ENCODE measurements at places on chromosomes 6 and 20.

DNA sequence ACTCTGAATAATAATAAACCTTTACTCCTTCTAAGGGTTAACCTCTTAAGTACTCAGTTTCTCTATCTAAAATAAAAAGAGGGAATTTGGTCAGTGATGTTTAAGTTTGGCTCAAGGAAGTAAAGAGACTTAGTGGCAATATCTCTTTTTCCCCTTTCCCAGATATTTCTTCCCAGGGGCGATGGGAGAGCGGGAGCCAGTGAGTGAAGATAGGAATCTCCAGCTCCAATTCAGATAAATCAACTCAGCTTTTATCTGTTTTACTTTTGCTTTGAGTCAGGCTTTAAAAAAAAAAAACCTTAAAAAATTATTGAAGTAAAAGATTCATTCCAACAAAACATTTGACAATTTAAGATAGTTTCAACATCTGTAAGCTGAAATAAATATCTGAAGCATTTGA, 45.4 kb upstream of the SNRPB2 start:
- DNase-seq, result no peak

- DNase-seq, result no peak
Measured at GRCh38 chr6:166006900-166007301, 160.8 kb downstream of the TBXT start.

DNA sequence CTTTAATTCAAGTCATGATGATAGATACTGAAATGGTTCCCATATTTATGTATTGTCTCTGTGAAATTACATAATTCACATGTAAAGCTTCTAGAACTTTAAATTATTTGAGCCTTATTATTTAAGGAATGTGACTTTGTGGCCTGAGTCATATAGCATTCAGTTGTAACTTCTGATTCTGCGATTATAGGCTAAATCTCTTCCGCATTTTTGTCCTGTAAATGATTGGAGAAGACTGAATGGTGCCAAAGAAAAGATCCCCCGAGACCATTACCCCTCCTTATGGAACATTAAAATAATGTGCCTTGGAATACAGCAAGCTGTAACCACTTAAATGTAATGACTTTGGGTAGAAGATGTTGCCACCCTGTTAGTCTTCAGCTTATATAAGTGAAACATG, 63.3 kb upstream of the MAP7 start:
- no peak for DNase-seq

GRCh38 chr20:63100174-63100925, 93.6 kb upstream of the BHLHE23 start:
- DNase-seq, result no peak

DNA sequence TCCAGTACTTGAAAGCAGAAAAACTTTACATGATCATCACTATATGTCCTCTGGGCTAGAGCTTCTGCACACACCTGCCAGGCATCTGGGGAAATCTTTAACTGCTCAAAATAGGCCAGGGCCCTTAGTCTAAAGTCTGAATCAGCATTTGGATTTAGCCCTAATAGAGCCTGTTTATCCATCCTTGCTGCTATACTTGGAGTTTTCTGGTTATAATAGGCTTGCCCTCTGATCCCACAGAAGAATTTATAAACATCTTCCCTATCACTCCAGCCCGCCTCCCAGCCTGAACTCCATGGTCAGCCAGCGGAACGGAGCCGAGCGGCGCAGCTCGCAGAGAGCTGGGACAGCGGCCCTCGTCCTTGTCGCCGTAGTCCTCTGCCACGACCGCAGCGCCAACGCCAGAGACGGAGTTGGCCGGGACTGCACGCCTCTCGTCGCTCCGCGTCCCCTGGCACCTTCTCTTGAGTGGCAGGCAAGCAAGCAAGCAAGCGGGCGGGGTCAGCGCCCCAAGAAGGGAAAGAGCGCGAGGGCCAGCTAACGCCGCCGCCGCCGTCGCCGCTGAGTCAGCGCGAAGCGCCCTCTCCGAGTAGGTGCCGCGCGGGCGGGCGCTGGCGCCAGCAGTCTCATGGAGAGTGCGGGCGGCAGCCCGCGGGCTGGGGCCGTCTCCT, 25.4 kb upstream of the ASIP start:
- peak; percentile 84 for DNase-seq

DNA sequence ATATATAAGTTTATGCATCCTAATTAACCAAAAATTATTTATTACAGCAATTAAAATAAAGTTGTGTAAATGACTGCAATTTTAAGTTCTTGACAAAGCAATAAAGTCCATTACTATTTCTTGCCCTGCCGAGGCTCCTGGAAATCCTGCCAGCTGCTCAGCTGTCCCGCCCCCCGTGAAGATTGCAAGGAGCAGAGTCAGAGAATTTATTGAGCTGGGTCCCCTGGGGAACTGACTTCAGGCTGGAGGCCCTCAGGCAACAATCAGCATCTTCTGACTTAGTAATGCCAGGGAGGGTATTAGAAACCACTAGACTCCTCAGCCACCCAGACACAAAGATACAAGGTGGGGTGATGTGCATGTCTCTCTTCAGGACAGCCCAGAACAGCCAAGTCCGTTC, 92.3 kb downstream of the EDN3 start:
- DNase-seq, result no peak

- DNase-seq, result peak; percentile 79
Measured at GRCh38 chr6:116405652-116406356, 35.1 kb downstream of the DSE start.

DNA sequence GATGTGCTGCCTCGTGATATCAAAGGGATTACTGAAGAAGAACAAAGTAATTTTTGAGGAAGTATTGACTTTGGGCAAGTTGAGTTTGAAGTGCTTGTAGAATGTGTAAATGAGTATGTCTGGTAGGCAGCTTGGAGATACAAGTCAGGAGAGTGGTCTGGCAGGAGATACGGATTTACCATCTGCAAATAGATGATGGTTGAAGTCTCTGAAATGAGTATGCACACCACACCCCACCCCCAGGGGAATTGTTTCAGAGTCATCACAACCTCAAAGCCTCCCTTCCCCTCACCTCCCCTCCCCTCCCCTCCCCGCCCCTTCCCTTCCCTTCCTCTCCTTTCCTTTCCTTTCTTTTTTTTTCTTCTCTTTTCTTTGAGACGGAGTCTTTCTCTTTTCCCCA, 16.4 kb upstream of the MCUR1 start:
- DNase-seq, result no peak

DNA sequence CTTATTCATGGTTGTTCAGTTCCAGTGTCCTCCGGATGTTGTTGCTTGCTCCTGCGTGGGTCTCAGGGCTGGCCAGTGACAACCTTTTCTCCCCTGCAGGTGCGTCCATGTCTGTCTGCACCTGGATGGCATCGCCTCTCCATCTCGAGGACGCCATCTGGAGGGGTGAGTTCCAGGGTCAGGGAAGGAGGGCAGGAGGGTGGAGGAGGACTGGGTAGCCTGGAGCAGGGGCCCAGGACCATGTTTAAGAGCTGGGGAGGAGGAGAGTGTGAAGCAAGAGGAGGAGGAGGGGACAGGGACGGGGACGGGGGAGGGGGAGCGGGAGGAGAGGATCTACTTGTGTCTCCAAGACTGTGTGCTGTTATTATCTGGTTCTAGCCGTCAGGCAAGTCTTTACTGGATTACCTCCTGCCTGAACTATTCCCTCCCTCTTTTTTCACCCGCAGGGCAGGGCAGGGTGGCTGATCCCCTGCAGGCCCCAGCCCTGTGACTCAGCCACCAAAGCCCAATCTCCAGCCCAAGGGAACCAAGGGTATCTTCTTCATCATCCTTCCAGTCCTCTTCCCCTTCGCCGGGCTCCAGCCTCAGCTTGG, 32.2 kb upstream of the TULP1 start:
- DNase-seq, result peak; percentile 22

DNA sequence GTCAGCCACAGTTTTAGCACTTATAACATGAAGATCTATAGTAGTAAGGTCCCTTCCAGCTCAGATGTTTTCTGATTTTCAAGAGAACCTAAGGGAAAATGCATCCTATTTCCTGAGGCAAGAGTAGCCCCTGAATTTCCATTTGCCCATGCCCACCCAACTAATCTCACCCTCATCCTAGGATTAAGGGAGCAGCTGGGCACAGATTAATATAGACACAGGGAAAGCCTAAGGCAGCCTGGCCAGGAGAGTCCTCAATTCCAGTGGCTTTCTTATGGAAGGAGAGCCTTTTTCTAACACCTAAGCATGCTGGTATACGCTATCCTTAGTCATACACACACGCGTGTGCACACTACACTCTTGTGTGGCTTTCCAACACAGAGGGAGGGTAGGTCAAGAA, 1.5 kb downstream of the APOBEC2 start:
- no peak for DNase-seq

GRCh38 chr6:12401200-12401599, 111.0 kb downstream of the EDN1 start:
- no peak for DNase-seq

GRCh38 chr20:4894409-4894808, 106.9 kb downstream of the SLC23A2 start:
- DNase-seq, result no peak

GRCh38 chr6:15026832-15027231, 219.0 kb upstream of the JARID2 start:
- peak; percentile 72 for DNase-seq

GRCh38 chr20:21129861-21130260, 4.0 kb downstream of the KIZ start:
- no peak for DNase-seq

- DNase-seq, result peak; percentile 27
Measured at GRCh38 chr20:10864076-10864672, 190.4 kb upstream of the JAG1 start.

- DNase-seq, result no peak
Measured at GRCh38 chr6:169092375-169092774, 161.3 kb downstream of the THBS2 start.

DNA sequence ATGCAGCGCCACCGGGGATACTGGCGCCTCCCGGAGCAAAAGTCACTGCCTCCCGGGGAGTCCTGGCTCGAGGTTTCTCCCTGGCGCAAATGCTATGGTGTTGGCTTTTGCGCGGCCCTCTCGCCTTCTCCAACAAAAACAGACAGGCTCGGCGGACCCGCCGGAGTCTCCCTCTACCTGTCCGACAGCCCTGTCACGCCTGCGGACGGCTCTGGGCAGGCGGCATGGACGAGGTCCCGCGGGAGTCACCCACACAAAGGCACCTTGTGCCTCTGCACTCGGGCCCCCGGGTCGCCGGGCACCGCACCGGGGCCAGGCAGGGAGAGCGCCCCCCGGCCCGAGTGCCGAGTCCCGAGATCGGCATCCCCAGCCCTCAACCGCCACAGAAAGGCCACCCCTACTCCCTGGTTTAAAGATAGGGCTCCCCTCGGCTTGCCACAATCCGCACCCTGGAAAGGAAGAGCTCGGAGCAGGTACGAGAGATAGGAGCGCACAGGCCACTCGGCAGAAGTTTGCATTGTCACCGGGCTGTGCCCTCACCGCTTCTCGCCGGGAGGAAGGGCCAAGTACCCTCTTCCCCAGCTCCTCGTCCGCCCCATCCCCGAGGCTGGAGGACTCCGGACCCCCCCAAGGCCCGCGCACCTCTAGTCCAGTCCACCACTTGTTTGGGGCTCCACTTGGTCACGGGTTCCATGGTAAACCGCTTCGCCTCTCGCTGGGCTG, 903 bp downstream of the CNKSR3 start:
- peak; percentile 58 for DNase-seq

GRCh38 chr20:17306427-17306826, 79.6 kb downstream of the PCSK2 start:
- DNase-seq, result no peak

- DNase-seq, result peak; percentile 28
Measured at GRCh38 chr20:49132995-49133478, 55.1 kb downstream of the STAU1 start.

GRCh38 chr6:137875058-137875520, 8.0 kb downstream of the TNFAIP3 start:
- DNase-seq, result no peak

- no peak for DNase-seq
Measured at GRCh38 chr20:62891111-62891510, 29.5 kb upstream of the TCFL5 start.

- peak; percentile 1 for DNase-seq
Measured at GRCh38 chr20:57650266-57650665, 30.0 kb upstream of the ZBP1 start.
